ENCODE measurements at places on chromosomes 7 and 10.

DNA sequence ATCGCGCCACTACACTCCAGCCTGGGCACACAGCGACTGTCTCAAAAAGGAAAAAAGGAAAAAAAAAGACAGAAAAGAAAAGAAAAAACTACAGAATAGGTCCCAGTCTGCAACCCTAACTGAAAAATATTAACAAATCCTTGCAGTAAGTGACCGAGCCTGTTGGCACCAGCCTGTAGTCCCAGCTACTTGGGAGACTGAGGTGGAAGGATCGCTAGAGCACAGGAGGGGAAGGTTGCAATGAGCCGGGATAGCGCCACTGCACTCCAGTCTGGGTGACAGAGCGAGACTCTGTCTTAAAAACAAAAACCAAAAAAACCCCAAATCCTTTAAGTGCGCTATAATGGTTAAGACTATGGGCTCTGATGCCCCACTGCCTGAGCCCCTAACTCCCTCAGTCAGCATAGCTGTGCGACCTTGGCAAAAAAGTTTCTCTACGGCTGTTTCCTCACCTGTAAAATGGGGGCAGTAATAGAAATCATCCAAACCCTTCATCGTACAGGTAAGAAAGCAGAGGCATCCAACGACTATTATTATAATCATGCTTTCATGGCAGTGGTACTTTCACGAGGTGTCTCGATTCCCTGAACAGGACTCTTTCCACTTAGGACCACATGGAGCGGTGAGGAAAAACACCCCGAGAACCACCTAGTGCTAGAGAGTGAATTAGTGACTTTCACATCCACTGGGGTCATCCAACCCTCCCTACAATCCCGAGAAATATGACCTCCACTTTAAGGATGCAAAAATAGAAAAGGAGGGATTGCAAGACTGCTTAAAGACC is 755 bp downstream of the TOMM7 start:
- peak; percentile 11 for DNase-seq

DNA sequence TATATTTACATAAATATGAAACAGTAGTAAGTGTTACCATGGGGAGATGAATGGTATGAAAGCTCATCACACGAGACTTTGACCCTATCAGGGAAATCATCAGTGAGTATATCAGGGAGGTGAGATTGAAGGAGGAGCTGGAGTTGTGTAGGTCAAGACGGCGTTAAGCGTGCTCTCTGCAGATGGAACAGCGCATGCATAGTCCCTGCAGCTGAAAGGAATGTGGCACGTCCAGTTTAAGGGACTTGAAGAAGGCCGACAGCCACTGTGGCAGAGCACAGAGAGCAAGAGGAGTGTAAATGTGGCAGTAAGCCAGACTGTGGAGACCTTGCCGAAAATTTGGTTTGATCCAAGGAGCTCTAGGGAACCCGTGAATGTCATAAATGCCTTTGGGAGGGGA is 38.9 kb downstream of the POU6F2 start:
- peak; percentile 8 for DNase-seq

- DNase-seq, result peak; percentile 47
These were observed 7.6 kb downstream of the FOXK1 start for GRCh38 chr7:4689668-4690067.

GRCh38 chr10:70804421-70804808 is 11.3 kb upstream of the SGPL1 start:
- peak; percentile 91 for DNase-seq

- peak; percentile 91 for DNase-seq
These were observed 5.3 kb downstream of the SH3PXD2A start for GRCh38 chr10:103849880-103850571.

GRCh38 chr7:40682696-40683095 is 547.9 kb downstream of the SUGCT start:
- no peak for DNase-seq

GRCh38 chr10:105559333-105560097 is 918.4 kb downstream of the SORCS3 start:
- DNase-seq, result no peak

GRCh38 chr10:633279-634245 is 55.9 kb downstream of the DIP2C start:
- no peak for DNase-seq

DNA sequence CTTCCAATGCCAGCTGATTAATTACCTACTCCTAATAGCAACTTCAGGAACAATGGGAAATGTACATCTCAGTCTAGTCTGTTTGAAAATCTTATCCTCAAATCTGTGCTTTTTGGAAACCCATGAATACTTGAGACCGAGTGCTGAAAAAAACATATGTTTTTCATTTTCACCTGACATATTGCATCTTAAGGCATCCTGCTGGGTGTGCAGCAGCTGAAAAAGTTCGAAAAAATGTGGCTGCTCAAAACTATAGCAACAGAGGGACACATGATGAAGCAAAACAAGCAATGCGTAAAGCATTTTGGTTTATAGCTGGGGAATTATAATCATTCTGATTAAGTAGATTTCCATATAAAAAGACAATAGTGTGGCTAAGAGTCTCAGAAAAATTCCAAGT is 218.0 kb downstream of the CREB5 start:
- DNase-seq, result no peak

Data from renal cortical epithelial cell (primary cell).